ENCODE measurements at places on chromosomes 4 and X.

- no peak for DNase-seq
These were observed 157.4 kb upstream of the PDE5A start for GRCh38 chr4:119785963-119786362.

DNA sequence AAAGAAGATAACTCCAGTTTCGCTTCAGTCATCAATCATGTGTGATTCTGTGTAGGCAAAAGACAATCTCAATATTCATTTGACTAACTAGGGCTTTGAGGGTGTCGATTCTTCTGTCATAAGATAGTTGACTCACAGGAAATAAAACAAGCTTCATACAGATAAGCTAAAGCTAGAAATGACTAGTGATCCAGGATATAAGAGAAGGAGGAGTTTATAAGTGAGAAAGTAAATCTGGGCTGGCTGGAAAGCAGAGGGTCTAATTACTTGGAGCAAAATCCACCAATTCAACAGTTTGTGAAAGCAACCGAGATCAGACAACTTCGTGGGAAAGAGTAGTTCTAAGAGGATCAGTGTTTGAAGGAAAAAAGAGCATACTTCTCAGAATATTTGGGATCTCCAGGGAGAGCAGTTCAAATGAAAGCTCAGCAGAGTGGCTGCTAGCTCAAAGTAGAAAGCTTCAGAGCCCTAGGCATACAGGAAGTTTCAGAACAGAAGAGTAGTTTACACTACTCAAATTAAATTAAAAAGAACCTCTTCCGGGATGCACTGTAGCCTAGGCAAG, 429.3 kb downstream of the INPP4B start:
- DNase-seq, result no peak

DNA sequence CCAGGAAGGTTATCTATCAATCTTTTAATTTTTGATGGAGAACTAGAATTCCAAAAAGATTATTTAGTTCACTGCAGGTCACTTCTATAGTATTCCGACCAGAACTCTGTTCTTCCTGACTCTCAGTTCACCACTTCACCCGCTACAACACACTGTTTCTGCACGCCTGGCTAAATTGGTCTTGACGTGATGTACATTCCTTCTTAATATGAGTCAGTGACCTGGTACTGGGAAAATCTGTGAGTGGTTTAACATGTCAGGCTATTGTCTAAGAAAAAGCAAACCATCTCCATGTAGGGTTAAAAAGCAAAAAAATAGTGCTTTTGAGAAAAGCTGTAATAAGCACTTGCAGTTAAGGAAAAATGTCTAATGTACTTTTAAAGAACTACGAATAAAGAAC, 120.4 kb downstream of the NDST3 start:
- DNase-seq, result no peak

DNA sequence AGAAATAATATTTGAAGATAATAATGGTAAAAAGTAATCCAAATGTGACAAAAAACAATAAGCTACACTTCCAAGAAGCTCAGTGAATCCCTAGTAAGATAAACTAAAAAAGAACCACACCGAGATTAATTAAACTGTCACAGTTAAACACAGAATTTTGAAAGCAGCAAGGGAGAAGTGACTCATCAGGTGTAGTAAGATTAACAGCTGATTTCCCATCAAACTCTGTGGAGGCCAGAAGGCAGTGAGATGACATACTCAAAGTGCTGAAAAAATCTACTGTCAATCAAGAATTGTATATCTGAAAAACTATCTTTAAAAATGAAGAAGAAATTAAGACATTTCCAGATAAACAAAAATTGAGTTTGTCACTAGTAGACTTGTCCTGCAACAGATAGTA, 35.3 kb downstream of the STK32B start:
- DNase-seq, result no peak

DNA sequence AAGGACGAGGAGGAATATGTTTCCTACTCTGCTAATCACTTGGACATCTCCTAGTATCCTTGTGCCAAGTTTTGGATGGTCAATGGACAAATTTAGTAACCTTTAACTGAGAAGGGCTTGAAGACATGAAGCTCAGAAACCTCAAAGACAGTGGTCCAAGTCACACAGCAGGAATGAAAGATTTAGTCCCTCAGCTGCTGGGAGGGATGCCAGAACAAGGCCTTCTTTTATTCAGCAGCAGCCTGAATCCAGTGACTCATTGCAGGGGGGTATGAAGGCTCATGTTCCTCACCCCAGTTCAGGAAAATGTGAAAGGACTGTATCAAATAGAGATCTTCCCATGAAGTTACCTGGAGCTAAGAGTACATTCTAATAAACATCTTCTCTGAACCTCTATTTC, 214.9 kb upstream of the UGT8 start:
- DNase-seq, result no peak

DNA sequence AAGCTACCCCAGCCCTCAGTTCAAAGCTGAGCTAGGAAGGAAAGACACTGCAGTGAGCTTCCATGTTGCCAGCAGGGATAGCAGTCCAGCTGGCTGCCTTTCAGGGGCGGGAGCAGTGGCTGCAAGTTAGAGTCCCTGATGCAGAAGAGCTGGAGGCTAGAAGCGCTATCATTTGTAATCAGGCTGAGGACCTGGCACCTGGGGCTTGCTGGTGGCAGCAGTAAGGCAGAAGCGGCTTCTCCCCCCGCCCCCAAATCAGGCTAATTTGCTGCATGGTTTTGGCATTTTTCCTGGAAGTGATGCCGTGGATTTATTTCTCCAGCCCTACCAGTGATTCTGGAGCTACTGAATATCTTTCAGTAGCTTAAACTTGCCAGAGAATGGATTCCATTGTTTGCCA, 203.3 kb downstream of the CLCN4 start:
- no peak for DNase-seq

GRCh38 chr4:158850800-158851644, 82.2 kb downstream of the FNIP2 start:
- no peak for DNase-seq

GRCh38 chr4:186067757-186068385, 1.1 kb upstream of the TLR3 start:
- no peak for DNase-seq

DNA sequence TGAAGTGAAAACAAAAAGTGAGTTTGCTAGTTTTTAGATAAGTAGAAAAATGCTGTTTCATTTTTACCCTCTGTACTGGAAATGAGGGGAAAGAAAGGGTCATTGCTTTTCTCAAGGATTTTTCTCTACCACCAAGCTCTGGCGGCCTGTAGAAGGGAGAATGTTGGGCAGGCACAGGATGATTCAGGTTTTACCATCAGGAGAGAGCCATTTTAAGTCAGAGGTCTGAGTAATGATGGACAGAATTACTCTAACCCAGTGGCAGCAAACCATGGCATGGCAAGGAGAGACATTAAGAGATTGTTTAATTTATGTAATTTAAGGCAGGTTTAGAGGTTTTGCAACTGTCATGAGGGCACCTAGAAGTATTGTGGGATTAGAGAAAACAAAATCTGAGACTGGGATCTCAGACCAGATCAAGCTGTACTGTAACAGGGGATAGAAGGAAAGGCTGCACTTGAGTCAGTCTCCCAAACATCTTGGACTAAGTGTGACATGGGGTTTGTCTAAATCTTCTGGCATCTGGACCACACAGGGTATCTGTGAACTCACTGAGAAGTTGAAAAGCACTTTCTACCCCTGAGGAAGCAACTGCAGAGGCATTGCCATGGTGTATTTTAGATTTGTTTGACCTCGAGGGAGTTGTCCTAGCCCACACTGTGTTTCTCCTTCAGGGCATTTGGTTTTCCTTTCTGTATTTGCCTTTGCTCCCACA, 81.6 kb downstream of the BANK1 start:
- no peak for DNase-seq

DNA sequence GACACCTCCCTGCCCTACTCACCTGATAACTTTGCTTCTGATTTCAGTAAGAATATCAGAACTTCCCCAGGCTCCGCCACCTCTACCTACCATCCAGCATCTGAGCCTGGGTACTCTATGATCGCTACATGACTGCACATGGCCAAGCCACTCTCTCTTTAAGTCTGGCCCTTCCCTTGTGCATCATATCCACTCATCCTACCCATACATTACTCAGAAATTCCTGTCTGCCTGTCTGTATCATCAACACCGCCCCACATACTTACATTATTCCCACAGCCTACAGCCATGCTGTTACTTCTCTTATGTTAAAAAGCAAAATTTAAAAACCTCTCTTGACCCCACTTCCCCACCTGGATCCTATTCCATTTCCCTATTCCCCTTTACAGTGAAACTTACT, 84.7 kb downstream of the SCD5 start:
- DNase-seq, result no peak

GRCh38 chr4:111632641-111633151, 512.6 kb upstream of the FAM241A start:
- no peak for DNase-seq

DNA sequence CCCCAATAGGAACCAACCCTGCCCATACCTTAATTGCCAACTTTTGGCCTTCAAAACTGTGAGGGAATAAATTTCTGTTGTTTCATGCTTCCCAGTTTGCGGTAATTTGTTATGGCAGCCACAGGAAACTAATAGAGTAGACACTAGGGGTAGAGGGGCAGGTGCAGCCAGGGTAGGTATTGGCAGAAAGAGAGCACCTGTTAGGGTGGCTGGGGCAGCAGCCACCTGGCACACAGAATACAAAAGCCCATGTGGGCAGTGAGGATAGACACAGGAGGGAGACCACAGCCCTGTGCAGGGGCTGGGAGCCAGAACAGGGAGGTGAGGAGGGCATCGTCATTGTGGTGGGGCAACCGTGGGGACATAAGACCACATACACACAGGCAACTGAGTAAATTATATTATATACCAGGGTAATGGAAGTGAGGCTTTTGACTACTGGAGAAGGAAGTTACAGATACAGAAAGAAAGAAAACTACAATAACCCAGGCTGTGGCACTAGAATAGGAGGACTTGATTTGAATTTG, 28.2 kb downstream of the IRF2 start:
- DNase-seq, result no peak

- no peak for DNase-seq
These were observed at the start of gene GPRASP2 for GRCh38 chrX:102712216-102712966. GPRASP2 (plus strand) TSS chrX:102712448; CDS start chrX:102714870, 2,422 bp downstream.

DNA sequence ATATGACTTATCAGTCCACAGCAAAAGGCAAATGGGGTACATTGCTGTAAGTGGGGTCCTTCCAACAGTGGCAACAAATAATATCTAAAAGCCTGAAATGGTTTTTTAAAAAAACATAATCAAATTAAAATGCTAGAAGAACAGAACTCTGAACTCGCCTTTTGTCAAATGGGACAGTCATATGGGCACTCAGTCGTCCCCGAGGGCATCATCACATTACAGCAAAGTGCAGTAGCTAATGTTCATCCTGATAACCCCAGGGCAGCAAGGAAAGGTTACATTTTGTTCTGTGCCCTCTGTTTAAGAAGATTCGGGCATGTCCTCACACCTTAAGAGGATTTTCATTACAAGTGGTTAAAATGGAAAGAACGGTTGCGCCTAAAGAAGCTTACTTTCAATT, 997.9 kb upstream of the TENM3 start:
- DNase-seq, result no peak

DNA sequence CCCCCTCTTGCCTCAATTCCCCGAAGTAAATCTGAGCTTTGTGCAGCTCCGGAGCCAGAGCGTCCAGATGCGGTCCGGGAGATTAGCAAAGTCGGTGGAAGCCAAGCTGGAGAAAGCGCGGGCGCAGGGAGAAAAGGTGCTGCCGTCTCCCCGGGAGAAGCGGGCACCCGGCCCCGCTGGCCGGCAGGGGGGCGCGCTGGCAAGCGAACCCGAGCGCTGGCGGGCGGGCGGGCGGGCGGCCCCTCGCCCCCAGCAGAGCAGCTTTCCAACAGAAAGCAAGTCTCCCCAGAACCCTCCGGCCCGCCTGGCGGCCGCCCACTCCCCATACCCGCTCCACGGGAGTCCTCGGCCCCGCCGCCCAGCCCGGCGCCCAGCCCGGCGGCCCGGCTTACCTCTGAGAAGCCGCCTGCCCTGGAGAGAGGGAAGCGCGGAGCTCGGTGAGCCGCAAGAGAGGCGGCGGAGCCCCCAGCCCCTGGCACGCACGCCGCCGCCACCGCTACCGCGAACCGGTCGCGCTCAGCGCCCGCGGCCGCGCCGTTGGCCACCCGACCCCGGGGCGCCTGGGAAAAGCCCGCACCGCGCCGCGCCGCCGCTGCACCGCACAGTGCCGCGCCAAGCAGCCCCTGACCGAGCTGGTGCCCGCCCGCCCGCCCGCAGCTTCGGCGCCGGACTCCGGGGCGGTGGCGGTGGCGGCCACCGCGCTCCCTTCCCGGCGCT, 529 bp upstream of the CITED1 start:
- DNase-seq, result no peak

GRCh38 chr4:2401610-2401983, 16.8 kb downstream of the ZFYVE28 start:
- DNase-seq, result no peak

DNA sequence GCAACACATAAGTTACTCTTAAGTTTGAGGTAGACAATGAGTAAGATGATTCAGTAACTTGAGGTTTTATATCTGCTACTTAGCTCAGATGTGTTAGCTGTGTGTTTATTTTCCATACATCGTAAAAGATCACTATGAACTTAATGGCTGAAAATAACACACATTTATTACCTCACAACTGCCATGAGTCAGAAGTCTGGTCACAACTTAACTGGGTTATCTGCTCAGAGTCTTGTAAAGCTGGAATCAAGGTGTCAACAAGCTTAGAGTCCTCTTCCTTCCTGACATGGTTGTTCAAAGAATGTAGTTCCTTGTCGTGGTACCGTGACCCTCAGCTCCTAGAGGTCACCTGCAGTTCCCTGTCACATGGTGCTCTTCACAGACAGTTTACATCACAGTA, 204.9 kb upstream of the MAGEB2 start:
- no peak for DNase-seq

DNA sequence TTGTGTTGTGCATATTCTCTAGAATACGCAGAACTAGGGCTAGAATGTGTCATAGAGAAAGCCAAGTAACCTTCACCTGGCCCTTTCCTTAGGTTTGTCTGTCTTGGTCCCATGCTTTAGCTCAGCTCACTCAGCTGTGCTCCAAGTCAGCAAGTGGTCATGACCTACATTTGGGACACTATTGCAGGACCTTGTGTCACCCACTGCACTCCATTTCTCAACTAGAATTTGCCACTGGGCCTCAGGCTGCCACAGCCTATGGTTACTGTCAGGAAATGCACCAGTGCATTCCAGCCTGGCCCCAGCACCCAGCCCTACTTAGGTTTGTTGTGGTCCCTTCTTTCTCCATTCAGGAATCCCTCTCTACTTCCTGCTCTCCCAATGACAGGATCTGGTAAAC, 7.7 kb upstream of the FGG start:
- DNase-seq, result no peak

DNA sequence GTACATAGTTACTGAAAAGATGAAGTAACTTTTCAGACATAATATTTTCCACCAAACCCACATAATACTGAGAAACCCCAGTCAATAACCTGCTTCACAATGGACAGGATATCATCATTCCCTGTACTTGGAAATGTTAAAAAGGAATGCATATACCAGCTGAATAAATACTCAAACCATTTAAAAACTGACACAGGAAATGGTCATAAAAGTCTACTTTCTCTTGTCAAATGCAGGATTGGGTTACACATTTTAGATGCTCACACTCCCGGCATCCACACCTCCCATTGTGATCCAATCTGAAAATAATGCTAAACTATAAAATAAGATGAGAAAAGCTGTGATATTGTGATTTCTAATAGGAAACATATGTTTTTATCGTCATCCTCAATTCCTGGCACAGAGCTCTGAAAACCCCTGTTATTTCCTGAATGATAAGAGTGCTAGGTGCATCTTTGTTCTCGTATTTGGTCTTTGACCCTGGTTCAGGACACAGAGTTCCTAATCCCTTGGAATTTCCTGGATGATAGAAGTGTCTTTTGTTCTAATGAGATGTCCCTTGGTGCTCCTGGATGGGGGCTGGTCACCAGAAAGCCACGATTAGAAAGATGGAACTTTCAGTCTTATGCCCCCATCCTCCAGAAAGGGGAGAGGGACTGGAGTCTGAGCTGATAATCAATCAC, 821.3 kb downstream of the TRIML1 start:
- no peak for DNase-seq

All from stimulated activated CD4-positive, alpha-beta T cell treated with anti-CD3 and anti-CD28 coated beads, Interleukin-2, amount 100 ng/mL, for 48 hours (primary cell).